HFFc6 (cell line): ENCODE measurements at places on chromosomes 5 and 9. TPM values are rescaled to one million over a fixed set of nuclear protein-coding genes. Genes with fewer than 3 reads are reported as not detected.

Gene IL5
- not detected in 3 replicates for total RNA-seq

DNA sequence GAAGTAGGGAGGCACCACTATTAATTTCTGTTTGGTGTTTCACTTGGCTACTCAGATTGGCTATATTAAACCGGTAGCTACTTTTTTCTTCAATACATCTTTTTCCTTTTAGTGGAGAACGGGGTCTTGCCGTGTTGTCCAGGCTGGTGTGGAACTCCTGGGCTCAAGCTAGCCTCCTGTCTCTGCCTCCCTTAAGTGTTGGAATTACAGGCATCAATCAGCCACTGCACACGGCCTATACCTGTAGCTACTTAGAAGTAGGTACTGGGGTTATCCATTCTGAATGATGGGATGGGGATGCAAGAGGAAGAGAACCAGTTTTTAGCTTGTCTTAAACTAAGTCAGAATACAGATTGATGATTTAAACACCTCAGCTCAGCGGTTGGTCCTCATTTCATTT lies 1.7 kb downstream of the UBE2D2 start:
- no peak for DNase-seq

GRCh38 chr9:135213566-135213965 lies 126.1 kb downstream of the OLFM1 start:
- no peak for DNase-seq

DNA sequence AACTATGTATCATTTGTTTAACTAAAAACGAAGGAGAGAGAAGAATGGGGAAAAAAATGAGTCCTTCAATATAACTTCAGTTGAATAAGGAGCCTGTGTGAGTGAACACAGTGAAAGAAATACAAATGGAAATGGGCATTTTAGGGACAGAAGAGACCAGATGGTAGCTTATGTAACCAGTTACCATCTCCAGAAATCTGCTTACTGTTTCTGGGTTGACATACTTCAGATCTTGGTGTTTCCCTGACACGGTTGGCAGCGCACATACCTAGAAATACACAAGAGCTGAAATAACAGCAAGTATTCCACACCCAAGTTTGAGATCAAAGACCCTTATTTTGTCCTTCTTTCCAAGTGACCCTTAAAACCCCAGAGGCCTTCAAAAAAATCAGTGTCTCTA lies 14.9 kb upstream of the GFRA3 start:
- no peak for DNase-seq

Gene SPATA31D4
- not detected in 3 replicates for total RNA-seq

Gene BNC2
- total RNA-seq = 18.1 to 24.1 TPM (median 19.0 TPM) in 3 replicates

DNA sequence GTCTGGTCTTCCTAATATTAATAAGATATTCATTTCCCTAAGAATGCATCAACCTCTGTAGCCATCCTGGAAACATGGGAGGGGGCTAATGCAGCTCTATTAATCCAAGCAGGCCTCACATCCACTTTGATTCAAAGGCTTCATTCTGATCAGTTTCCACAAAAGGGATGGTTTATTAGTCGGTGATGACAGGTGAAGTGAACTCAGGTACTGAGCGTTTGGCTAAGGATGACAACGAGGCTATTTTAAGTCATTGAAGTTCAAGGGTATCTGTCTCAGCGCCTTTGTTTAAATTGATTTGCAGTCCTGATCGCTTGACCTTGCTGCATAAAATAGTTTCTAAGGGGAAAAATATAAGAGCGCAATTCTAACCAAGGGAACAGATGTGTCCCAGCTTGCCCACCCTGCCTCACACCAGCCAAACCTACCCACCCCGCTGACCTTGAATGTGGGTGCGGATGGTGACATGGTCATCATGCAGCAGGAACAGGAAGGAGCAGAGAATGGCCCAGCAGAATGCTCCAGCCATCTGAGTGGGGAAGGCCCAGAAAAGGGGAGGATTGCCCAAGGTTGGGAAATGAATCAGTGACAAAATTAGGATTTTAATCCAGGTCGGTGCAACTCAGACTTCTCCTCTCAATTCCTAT lies 70.5 kb upstream of the ZNF618 start:
- DNase-seq = no peak

DNA sequence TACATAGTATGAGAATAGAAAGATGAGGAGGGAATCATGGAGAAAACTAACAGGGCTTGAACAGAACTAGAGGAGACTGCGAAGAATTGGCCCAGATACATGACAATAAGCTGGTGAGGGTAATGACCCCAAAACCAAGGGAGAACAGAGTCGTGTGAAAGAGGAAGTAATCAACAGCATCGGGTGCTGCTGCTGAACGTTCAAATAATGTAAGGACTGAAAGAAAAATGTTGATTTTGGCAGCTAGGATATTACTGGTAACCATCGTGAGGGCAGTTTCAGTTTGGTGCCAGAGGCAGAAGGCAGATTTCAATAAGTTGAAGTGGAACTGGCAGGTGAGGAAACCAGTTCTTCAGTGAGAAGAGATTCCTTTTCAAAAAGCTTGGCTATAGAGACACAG lies 66.8 kb upstream of the SMC2 start:
- no peak for DNase-seq

Gene GABRG2
- not detected in 3 replicates for total RNA-seq

Gene VCAN
- total RNA-seq = 19.9 to 24.7 TPM (median 22.8 TPM) in 3 replicates

GRCh38 chr5:132496191-132496630 lies 5.6 kb upstream of the IRF1 start:
- peak; percentile 63 for DNase-seq

Gene OBP2B
- not detected in 2 replicates for total RNA-seq

DNA sequence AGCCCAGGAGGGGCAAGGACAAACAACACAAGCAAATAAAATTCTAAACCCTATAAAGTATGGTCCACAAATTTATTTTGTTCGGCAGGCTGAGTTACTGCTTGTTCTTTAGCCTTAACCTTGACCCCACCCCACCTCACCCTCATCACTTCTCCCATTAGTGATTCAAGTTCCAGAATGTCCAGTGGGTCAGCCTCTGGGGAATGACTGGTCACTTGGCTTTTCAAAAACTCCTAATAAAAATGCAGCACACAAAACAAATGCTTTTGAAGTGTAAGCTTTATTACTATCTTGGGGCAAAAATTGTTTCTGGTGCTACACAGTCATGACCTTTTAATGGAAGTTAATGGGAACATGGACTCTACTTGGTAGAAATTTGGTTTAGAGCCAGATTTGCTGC lies 142.1 kb downstream of the MPDZ start:
- DNase-seq = no peak

GRCh38 chr9:94250456-94250855 lies 8.6 kb upstream of the ZNF169 start:
- DNase-seq = peak; percentile 22

DNA sequence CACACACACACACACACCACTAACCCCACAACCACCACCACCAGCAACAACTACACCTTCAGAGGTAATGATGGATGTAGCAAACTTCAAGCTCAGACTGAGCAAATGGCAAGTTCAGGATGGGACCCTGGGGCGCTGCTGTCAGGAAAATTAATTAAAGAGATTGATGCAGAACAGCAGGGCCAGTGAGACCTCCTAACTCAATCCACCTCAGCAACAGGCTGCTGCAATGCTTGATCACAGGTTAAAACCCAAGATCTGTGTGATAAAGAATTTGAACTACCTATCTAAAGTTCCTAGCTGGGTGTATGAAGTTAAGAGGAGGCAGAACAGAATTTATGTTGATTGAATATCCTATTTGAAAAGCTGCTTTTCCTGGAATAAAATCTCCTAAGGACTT lies 140.3 kb upstream of the FER start:
- DNase-seq = no peak

Gene LHX6
- total RNA-seq = not detected in 3 replicates
